ENCODE measurements at places on chromosomes 6 and 20. TPM values are rescaled to one million over a fixed set of nuclear protein-coding genes. Genes with fewer than 3 reads are reported as not detected.

CRYBG1 gene
- total RNA-seq: 38.1 TPM

MUC21 gene
- total RNA-seq: not detected

STX7 gene
- total RNA-seq: 58.9 TPM

DAAM2 gene
- 0.14 TPM for total RNA-seq

- no peak for DNase-seq
These were observed 72.0 kb upstream of the B3GAT2 start for GRCh38 chr6:71028877-71029252.

- no peak for DNase-seq
These were observed 9.0 kb upstream of the LOC128125822 start for GRCh38 chr6:63563235-63563634.

DNA sequence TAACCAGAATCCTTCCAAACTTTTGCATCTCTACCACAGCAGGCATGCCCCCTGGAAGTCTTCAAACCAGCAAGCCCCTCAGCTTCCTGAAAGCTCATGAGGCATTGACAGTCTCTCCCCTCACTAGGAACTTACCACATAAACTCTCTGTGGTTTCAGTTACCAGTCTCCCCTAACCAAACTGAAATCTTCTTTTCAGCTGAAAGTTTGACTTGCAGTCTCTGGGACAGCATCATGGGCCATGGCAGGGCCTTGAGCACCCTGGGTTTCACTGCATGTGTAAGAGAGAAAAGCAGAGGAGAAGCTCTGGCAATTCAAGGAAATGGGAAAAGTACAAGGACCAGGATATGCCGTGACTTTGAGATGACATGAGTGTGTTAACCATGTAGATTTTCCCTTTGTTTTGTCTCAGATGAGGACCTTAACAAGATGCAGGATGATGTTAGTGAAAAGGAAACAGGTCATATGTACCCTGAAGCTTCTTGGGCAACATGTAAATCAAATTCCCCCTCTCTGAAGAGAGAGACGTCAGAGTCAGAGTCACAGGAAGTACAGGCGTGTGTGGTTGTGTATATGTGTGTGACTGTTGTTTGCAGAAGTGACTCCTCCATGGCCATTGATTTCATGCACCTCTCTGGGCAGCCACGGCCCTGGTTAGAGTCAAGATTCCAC lies 106.3 kb downstream of the TNFRSF21 start:
- no peak for DNase-seq

DNA sequence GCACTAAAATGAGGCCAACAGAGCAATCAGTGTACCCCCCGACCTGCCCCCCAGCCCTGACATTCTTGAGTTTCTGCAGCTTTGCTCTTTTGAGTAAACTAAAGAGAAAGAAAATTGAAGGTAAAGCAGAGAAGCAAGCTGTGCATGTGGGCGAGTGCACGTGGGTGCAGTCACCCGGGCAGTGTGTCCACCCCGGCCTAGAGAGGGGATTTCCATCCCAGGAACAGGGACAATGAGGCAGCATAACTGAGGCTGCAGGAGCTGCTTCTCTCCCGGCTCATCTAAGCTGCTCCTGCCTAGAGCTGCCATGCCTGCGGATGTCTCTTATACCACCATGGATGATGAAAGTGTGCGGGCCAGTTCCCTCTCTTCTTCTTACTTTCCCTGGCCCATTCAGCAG lies 16.8 kb downstream of the CASS4 start:
- DNase-seq: no peak

- DNase-seq: peak; percentile 28
These were observed 227.4 kb upstream of the PLN start for GRCh38 chr6:118320652-118321051.

All from dermis blood vessel endothelial cell (primary cell).